ENCODE measurements at places on chromosomes 12 and 14.

DNA sequence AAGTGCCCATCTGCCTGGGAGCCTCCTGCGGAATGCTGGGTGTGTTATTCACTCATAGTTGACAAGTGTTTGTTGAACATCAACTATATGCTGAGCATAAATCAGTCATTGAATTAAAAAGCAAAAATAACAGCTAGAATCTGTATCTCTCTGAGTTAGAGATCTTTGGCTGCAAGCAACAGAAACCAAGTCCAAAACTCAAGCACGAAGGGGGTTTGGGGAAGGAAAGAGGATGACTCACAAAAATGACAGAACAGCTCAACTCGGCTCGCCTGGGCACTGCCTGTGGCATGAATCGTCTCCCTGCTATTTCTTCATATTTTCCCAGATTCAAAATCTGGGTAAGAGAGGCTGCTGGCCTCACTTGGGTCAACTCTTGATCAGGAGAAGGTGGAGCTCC, 72.6 kb upstream of the NCOR2 start:
- DNase-seq, result no peak

- DNase-seq, result no peak
These were observed 2.3 kb downstream of the LAG3 start for GRCh38 chr12:6774499-6775062.

- no peak for DNase-seq
These were observed 160.6 kb downstream of the ZFP36L1 start for GRCh38 chr14:68632054-68632895.

DNA sequence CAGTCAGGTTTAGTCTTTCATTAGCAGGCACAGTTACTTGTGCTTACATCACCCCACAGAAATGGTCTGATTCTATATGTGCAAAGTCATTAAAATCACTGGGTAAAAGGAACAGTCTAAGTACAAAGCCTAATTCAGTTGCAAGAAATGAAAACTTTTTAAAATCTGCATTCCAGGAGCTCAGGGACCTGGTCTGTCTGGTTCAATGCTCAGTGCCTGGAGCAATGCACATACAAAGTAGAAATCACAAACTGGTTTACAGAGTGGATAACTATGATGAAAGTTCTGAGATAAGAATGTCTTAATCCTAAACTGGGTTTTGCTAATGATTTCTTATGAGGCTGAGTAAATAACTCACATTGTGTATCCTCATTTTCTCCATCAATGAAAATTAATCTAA, 28.7 kb downstream of the LMNTD1 start:
- DNase-seq, result no peak

DNA sequence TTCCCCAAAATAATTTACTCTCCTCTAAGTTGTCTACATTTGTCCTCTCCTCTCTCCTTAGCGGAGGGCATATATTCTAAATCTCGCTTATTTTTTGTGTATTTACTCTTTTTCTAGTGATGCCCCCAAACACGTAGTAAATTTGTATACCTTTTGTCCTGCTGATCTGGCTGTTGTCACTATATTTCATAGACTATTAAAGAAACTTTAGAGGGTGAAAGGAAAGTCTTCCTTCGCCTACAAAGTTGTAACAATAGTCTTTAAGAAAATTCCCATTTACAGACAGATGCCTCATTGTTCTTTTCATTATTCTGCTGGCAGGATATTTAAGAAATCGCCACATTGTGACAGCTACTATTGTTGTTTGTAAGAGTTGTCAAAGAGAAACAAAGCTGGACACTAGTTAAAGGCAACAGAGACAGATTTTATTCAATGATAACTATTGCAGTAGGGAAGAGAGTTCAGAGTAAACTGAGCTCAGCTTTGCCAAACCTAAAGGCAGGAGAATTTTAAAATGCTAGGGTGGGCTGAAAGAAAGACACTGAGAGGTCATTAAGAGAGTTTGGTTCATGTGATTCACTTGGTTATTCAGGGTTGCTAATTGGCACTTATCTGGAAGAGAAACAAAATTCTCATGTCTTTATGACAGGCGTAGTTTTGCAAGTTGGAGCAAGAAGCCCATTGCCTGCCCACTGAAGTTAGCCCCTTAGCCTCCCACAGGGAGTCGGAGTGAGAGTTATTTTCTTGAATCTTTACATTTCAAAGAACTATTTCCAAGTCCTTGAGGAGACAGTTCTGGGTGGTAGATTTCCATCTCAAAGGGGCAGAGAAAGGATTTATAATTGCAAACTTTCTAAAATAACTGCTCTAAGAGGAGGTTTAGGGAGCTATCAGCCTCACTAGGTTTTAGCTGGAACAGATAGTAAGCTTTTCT, 1272.5 kb upstream of the SEL1L start:
- DNase-seq, result no peak

Measured in NCI-H526 (cell line).